ENCODE measurements at places on chromosomes 13 and 19.

GRCh38 chr13:43061496-43062280, 38.3 kb downstream of the DNAJC15 start:
- no peak for DNase-seq

DNA sequence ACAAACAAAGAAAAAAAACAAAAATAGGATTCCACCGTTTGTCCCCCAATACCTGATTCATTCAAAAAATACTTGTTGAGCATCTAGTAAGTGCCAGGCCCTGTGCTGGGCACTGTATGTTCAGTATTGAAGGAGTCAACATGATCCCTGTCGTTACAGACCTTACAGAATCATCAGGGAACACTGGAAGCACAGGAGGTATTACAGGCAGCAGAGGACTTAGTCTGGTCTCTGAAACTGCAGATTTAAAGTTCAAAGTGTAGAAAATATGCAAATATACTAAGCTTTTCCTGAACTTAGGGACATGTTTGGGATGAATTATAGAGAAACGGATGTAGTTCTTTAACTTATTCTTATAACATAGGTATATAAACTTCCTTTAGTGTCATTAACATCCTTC, 160.7 kb upstream of the RFC3 start:
- DNase-seq, result no peak

DNA sequence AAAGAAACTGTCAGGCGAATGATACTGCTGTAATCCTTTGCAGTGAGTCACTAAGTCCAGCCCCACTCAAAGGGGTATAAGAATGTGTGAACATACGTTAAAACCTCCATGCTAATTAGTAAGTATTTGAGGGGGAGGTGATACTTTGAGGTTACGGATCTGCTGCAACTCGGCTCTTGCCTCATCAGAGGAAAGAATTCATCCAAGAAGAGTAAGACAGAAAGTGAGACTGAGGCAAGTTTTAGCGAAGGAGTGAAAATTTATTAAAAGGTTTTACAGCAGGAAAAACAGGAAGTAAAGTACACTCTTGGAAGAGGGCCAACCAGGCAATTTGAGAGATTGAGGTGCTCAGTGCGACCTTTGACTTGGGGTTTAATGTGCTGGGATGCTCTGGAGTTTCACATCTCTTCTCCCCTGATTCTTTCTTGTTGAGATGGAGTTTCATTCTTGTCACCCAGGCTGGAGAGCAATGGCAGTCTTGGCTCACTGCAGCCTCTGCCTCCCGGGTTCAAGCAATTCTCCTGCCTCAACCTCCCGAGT, 9.8 kb downstream of the CLEC4M start:
- no peak for DNase-seq

GRCh38 chr19:18414504-18415177, 4.6 kb upstream of the SSBP4 start:
- DNase-seq, result no peak

- no peak for DNase-seq
Measured at GRCh38 chr13:75612354-75612753, 23.8 kb upstream of the LMO7 start.

- DNase-seq, result no peak
Measured at GRCh38 chr19:32067685-32068084, 277.7 kb upstream of the ZNF507 start.

- peak; percentile 76 for DNase-seq
Measured at GRCh38 chr19:33390101-33390907, 16.8 kb downstream of the CEBPG start.

DNA sequence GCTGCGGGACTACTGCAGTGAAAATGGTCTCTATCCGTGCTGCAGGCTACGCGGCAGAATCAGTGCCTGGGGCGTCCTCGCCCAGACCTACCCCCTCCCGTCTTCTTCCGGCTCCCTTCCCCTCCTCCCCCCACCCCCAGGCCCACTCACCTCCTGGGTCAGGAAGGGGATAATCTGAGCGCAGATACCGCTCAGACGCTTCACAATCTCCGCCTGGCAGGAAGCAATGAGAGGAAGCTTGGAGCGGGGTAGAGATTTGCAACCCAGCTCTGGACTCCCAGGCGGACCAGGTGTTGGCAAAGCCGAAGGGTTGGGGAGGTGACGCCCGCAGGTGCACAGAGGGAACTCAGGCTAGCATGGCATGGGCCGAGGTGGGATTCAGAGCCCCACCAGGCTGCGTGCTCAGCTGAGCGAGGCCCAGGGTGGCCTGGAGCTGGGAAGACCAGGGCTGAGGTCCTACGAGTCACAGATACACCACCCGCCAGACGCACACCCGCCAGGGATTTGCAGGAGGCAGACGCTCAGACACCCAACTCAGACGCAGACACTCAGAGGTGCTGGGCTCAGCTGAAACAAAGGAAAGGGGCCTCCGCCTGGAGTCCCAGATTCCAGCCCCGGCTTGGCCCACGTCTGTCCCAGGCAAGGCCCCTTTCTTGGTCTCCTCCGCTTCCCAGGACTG, 4.1 kb downstream of the TLE2 start:
- no peak for DNase-seq

GRCh38 chr19:2167896-2168618, 4.3 kb downstream of the DOT1L start:
- peak; percentile 50 for DNase-seq

DNA sequence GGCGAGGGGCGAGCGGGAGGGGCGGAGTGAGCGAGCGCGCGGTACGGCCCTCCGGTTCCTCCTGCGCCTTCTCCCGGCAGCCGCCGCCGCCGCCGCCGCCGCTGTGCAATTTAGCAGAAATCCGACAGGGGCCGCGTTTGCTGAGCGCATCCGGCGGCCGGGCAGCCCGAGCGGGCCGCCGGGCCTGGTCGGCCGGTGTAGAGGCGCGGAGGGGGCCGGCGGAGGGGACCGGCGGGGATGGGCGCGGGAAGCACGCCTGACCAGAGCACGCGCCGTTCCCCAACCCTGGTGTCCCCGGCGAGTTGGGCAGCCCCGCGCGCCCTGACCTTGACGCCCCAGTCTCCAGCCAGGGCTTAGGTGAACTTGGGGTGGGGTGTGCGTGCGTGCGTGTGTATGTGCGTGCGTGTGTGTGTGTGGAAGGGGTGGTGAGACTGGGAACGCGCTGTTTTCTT, 144.5 kb upstream of the ZNF536 start:
- peak; percentile 77 for DNase-seq

DNA sequence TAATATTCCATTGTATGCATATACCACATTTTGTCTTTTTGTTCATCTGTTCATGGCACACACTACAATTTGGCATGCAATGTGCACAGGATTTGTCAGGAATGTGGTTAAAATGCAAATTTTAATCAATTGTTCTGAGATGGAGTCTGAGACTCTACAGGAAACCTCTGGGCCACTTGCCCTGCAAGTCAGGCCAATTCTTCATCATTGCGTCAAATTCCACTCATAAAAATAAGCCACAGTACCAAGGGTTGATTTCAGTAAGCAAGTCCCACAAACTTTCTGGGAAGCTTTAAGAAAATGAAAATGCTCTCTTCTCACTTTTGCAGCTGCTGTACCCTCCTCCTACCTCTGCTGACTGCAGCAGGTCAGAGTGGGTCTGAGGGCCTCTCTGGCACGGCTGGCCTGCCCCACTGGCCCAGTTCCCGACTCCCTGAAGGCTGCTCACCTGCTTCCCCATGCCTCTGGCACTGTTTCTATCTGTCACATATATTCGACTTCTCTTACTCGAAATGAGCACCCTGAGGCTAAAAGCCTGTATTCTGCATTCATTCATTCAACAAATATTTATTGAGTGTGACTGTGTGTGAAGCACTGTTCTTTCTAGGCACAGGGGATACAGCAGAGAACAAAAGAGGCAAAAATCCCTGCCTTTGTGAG, 83.8 kb upstream of the WASF3 start:
- no peak for DNase-seq

Data from HAP-1 (cell line).